ENCODE measurements at places on chromosomes 16 and 17. TPM values are rescaled to one million over a fixed set of nuclear protein-coding genes. Genes with fewer than 3 reads are reported as not detected.

- DNase-seq = no peak
Observed at GRCh38 chr16:4323071-4323844, 7.4 kb downstream of the GLIS2 start.

DNA sequence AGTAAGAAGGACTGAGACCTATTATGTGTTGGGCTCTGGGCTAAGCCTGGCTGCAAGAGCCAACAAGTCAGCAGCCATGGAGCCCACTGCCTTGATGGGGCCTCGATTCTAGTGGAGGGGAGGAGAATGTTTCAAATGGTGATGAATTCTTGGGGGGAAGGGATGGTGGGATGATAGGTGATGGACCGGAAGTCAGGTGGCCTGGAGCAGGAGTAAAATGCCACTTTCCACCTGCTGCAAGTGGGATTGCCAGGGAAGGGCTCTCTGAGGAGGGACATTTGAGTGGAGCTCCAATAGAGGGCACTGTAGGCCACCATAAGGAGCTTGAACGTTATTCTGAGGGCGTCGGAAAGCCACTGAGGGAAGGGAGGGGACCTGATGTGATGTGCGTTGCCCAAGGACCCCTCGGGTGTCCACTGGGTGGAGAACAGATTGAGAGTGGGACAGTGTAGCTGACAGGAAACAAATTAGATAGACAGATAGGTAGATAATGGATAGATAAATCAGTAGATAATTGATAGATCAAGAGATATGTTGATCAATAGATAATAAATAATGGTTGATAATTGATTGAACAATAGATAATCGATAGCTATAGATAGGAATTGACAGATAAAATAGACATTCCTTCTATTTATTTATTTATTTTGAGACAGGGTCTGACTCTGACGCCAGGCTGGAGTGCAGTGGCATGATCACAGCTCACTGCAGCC is 18.2 kb upstream of the NXPH3 start:
- DNase-seq = peak; percentile 92

DNA sequence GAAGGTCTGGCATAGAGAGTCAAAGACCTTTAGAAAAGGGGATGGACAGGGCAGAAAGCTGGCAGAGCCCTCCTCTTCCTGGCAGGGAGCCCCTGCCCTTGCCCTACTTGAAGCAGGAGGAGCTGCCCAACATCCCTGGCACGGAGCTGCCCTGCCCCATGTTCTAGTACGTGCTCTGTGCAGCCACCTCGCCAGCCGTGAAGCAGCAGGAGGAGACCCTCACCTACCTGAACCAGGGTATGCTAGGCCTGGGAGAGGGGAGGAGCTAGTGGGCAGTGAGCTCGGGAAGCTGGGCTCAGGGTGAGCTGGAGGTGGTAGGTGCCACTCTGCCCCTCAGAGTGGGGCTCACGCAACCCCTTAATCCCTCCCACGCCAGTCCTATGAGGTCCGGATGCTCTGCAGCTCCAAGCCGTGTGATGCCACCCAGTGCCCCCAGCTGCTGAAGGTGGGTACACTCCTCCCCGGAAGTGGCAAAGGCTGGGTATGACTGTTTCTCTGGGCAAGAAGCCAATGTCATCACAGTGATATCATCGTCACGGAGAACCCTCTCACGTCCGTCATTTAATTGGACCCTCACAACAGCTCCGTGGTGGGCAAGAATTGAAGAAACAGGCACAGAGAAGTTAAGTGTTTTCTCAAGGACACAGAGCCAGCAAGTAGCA is 12.7 kb upstream of the STAC2 start:
- DNase-seq = no peak

DNA sequence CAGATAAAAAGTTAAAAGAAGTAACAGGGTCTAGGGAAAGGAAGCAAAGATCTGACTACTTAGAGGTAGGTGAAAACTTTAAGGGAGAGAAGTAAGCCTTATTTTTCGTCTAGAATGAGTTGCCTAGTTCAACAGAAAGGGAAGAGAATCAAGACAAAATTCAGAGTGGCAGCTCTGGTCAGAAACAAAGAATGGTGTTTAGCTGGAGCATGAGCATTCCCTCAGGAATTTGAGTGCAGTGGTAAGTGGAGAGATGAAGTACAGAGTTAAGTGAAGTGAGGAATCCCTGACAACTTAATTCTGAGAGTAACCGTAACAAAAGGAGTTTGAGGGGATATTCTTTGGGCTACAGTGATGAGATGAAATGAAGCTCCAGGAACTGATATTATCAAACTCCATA is 11.5 kb downstream of the SMG6 start:
- DNase-seq = no peak

Gene SLFN14
- not detected for polyA plus RNA-seq

Gene BAIAP3
- 4.2 TPM for polyA plus RNA-seq

All from GM23338 (cell line).